Left lung (tissue), 14 donors: ENCODE measurements at places on chromosomes 3 and 15. TPM values are rescaled to one million over a fixed set of nuclear protein-coding genes. Genes with fewer than 3 reads are reported as not detected.

IL17RB gene
- 7.4 TPM for total RNA-seq

SMAD6 gene
- 84.9 TPM for total RNA-seq

FBXL2 gene
- 16.8 TPM for total RNA-seq

TMCO5A gene
- not detected for total RNA-seq

ACOX2 gene
- total RNA-seq = 31.0 TPM

ANKRD34C gene
- total RNA-seq = not detected
